ENCODE measurements at places on chromosomes 12 and 14.
A peak's percentile ranks its signal among the peaks of the same experiment; 100 is the strongest.

DNA sequence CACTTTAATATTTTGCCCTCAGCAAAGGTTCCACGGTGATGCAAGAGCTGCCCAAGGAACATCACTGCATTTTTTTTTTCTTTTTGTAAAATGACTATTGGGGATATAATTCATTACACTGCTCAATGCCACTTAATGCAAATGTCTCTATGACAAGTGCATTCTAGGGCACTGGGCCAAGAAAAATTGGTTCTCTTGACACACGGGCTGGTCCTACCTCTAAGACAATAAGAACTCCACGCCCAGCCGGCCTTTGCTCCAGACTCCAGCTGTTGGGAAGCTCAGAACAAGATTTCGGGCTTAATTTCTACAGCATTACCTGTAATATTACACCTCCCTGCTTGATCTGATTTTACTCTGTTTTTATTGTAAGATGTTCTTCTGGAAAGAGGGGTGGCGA lies 48.8 kb upstream of the VRK1 start:
- DNase-seq, result no peak

DNA sequence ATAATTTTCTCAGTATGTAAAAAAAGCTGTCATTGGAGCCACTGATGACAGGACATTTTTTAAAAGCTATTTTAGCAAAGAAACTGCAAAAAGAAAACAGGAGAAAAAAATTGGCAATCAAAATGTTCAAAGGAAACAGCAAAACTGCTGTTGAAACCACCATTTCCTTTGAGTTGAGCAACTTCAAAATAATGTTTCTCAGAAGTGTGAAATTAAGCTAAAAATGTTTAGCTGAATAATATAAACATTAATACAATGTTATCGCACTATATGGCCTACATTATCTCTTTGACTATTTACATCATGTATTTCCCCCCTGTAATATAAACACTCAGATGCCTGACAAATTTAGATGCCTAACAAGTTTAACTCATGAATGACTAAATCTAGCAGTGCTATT lies 23.4 kb upstream of the GLIPR1 start:
- DNase-seq, result no peak

DNA sequence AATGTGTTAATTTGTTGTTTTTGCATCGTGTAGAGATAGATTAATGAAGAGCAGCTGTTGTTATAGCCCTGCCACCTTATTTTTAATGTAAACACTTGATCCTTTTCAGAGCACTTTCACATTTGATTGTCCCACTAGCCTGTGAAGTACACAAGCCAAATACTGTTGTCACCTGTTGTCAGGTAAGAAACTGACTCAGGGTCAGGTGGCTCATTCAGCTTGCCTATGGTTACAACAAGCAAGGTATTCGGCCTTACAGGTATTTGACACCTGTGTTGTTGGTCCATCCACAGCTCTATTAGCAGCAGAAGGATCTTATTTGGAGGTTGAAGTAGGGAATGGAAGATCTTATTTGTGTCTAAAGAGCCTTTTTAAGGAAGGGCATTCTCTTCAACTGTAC lies 108.9 kb downstream of the GPR135 start:
- no peak for DNase-seq

- no peak for DNase-seq
Observed at GRCh38 chr14:68295316-68295816, 475.8 kb downstream of the RAD51B start.

DNA sequence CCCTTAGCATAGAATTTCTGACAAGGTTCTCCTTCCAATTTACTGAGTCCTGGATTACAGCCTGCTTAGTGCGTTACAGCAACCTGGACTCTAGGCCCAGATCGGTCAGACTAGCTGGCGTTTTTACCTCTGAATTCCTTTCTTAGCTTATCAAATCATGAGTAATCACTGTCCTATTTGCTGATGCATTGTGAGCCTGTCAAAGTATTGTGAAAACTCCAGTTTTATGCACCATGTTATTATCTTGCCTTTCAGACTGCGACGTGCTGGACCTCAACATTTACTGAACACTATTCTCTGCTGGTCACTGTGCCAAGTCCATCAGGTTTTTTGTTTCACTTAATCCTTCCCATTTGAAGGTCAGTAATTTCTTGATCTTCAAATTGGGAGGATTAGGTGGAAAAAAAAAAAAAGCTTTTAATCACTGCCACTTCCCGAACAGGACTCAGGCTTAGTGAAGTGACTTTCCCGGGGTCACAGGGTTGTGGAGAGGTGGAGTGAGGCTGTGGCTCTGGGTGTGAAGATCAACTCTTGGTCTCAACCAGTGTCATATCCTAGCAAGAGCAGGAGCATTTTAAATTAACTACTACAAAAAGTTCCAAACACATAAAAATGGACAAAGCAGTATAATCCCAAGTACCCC lies 31.2 kb downstream of the FBXO21 start:
- no peak for DNase-seq

DNA sequence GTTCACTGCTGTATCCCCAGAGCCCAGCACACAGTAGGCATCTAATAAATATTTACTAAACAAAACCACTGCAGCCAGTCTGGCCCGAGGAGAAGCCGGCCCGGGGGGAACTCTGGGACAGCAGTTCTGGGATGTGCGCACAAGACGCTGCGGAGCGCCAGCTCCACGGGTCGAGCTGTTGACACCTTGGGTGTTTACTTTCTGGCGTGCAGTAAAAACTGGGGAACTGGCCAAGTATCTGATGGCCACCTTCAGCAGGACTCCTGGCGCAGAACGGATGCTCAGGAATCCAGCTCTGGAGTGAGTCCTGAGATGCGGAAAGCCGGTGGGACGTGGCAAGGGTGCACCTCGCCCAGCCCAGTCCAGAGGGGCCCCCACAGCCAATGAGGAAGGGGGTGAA lies 65.6 kb downstream of the NCOR2 start:
- DNase-seq, result no peak

DNA sequence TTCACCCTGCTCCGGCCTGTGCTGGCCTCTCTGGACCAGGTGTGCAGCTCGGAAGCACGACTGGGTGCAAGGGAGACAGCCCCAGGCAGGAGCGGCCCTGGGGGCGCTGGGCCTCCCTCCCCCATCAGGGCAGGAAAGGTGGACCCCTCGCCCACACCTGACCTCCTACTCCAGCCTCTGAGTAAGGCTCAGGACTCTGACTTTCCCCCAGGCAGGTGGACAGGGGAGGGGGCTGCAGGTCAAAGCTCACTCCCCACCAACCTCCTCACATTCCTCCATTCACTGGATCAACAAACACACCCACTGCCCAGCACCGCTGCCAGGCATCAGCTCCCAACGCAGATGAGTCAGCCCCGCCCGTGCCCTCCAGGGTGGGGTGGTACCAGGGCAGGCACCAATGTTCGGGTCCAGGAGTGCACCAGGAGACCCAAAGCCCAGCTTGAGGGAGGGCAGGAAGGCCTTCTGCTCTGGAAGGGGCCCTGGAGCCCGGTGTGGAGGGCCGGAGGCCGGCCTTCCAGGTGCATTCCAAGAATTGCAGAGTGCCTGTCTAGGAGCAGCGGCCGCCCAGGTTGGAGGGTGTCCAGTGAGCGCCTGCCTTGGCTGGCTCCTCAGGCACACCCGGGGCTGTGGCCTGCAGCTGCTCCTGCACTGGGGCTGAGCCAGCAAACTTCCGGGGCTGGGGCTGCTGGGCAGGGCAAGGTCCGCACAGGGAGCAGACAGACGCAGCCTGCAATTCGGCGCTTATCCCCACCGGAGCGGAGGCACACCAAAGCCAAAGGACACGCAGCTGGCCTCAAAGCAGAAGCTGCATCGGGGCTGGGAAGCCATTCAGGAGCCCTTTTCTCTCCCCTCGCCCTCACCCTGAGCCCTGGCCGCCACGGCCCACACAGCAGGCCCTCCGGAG lies 1.6 kb upstream of the INF2 start:
- no peak for DNase-seq

DNA sequence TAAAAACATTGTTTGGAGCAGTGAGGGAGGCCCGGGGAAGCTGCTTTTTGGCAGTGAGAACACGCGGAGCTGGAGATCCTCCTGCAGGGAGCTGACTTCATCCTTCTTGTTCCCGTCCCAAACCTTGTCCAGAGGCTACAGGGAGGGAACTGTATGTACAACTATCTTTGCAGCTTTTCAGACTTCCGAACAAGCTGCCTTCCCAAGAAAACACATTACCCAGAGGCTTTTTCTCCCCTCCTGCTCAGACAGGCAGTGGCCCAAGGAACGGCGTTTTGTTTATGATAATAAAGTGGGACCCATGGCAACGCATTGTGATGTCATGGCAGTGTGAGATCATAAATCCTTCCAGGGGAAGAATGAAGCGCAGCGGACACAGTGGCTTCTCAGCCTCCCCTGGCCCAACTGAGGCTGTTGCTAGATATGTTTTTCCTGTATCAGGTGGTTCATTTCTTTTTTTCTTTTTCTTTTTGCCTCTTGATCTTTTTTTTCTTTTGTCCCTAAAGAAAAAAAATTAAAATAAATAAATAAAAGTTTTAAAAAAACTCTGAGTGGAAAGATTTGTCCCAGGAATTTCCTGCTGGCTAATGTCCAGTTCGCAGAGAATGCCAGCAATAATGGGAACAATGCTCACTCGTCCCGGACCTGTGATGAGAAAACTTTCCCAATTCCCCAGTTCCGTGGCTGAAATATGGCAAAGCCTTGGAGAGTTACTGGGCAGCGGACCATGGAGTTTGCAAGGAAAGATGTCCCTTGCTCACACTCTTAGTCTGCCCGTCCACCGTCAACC lies 103.4 kb upstream of the MAP1LC3B2 start:
- peak; percentile 98 for DNase-seq

DNA sequence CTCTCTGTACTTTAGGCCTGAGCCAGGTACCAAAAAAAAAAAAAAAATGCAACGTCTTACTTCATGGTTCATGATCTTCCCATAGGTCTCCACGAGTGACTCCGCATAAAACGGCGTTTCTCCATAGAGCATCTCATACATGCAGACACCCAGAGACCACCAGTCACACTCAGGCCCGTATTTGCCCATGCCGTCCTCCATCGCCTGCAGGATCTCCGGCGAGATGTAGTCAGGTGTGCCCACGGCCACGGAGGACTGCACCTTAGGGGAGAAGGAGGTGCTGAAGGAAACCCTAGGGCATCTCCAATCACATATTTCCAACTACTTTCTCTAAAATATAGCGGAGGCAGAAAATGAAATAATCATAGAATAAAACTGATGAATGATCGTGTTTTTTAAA lies 61.0 kb downstream of the AMN start:
- DNase-seq, result no peak

- no peak for DNase-seq
Observed at GRCh38 chr12:61044766-61045165, 1215.4 kb upstream of the USP15 start.

GRCh38 chr12:109743076-109743910 lies 29.7 kb downstream of the FAM222A start:
- no peak for DNase-seq

- no peak for DNase-seq
Observed at GRCh38 chr12:87246726-87247125, 782.5 kb downstream of the C12orf50 start.

All from HFFc6 (cell line).